Activated CD4-positive, alpha-beta T cell treated with anti-CD3 and anti-CD28 coated beads, Interleukin-2, amount 10 ng/mL, durations not matched to agents 7 days and 5 days (primary cell): ENCODE measurements at places on chromosomes 7 and 10.

DNA sequence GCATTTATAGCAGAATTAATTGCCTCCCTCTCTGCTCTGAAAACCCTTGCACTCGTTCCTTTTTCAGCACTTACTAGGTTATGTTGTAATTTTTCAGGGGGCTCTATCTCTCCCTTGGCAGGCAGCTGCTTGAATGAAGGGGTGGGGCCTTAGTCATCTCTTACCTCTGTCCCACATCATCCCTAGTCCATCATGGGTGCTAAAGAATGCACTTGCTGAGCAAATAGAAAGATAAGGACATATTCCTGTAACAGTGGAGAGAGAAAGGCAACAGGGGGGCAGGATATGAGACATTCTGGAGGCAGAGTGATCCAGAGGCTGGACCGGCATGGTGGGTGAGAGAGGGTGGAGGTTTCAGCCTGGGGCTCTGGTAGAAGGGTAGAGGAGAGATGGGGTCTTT is 60.0 kb downstream of the MINDY4 start:
- no peaks in the 10 kb centered on the region for H3K4me1 ChIP-seq
- DNase-seq = no peak
- no peaks in the 10 kb centered on the region for H3K27me3 ChIP-seq

DNA sequence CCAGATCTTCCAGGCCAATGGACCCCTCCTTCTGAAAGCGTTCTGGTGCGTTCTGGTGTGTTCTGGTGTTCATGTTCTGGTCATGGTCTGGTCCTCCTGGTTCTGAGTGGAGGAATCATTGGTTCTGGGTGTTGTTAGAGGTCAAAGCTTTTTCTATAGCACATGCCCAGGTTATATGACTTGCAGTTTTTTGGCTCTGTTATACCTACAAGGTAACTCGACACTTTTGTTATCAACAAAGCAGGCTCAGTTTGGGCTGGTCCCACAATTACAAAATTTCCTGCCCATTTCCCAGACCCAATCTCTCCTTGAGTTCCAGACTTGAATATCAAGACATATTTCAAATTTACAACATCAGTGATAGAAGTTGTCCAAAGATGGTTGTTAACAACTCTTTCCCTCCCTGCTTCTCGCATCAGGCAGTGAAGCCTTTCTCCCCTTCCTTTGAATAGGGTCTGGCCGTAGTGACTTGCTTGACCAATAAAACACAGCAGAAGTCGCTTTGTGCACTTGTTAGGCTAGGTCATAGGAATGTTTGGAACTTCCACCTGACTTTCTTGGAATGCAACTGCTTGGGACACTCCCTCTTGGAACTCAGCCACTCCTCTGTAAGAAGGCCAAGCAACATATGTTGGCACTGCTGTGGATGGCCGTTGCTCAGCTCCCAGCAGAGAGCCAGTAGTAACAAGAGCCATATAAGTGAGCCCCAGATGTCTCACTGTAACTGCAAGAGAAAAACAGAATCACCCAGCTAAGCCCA is 83.1 kb upstream of the STEAP1B start:
- DNase-seq = no peak
- H3K27ac ChIP-seq = no peak overlapping the region
- H3K4me3 ChIP-seq = no peak overlapping the region

DNA sequence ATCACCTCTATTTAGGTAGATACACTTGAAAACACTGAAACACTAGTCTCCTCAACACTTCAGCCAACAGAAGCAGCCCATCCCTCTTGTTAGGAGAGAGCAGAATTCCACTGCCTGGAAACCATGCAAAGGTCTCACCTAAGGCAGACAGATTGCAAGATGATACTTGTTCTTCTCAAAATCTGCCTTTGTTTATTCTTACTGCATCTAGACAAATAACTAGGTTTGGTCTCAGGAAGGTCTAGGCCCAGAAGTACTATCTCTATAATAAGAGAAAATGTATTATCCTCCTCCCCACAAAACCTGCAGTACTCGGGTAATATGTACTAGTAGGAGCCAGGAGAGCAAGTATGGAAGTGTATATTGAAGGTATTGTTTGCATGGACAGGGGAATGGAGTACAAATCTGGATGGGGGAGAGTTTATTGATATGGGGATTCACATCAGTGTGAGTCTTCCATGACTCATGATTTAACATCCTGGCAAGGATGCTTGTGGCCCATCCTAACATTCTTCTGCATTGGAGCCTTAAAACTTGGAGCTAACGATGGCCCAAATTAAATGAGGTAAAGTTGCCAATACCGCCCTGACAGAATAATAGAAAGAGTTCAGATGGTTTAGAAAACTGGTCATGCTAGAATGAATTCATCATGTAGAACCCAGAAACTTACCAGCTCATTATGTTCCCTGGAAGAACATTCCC is 109.2 kb downstream of the EPC1 start:
- no peak overlapping the region for H3K4me3 ChIP-seq
- H3K4me1 ChIP-seq = no peaks in the 10 kb centered on the region
- no peak overlapping the region for H3K27ac ChIP-seq

DNA sequence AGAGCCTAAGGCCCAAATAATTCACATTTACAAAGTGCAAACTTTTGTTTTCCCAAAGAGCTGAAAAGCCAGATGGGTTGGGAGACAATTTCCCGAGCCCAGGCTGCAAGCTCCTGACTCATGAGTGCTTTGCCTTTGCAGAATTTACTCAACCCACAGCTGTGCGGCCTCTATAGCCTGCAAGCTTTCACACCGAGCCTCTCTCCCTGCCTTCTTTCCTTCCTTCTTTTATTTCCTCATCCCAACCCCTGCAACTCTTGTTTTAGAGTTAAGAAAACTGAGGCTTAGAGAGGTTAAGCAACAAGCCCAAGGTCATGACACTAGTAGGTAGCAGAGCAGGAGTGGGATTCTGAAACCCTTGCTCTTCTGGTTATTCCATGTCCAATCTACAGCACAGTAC is 203.0 kb upstream of the GPR26 start:
- no peaks in the 10 kb centered on the region for H3K4me1 ChIP-seq
- H3K36me3 ChIP-seq = no peaks in the 10 kb centered on the region
- H3K27ac ChIP-seq = no peak overlapping the region
- DNase-seq = no peak
- H3K27me3 ChIP-seq = no peaks in the 10 kb centered on the region

DNA sequence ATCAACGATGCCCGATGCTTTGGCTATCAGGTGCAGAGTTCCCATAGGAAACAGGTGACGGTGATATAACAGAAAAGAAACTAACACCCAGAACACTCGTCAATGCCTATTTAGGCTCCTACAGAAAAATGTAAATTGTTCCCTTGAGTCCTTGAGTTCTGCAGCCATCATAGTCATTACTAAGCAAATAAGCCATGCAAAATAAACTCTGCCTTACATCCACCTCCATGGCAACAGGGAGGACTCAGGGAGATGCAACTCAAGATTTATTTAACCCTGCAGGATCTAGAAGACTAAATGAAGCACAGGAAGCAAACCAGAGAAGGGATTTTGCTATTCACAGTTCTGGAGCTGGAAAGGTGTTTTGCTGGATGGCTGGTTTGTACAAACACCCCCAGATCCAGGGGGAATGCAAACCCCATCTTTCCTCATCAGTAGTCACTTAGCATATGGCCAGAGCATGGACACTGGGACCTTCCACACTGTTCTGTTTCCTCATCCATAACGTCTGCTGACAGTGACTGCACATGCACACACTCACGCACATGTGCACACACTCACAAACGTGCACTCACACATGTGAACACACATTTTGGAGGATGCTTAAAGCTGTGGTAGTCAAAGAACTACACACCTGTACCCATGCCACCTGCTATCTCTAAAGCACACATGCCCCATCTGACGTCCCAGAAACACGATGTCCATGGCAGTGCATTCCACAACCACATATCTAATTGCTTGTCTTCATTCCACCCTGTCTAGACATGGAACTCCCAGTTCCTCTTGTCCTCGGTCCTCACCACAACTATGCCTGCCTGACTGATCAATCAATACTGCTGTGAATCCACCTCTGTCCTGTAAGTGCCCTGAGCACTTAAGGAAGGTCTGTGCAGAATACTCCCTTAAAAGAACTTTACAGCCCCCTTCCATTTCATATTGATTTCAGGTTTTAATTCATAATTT is 178.2 kb downstream of the COBL start:
- H3K36me3 ChIP-seq = no peaks in the 10 kb centered on the region
- peaks cover 28% of the 10 kb centered on the region for H3K4me1 ChIP-seq
- DNase-seq = no peak
- no peaks in the 10 kb centered on the region for H3K27me3 ChIP-seq
- no peak overlapping the region for H3K4me3 ChIP-seq

DNA sequence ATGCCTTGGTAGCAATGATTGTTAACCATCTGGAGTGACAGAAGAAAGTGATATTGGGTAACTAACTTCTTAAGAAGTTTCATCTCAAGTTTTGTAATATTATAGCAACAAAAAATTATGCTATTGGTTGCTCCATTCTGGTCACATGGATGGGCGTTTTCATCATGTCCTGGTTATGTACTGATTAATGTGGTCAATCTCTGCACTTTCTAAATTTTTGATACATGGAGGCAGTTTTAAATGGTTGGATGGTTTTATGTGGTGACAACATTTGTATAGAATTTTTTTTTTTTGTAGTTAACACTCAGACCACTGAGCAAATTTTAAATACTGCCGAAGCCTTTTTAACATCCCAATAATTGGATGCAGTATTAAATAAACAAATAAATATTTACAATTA is 55.2 kb upstream of the CCAR1 start:
- no peaks in the 10 kb centered on the region for H3K4me1 ChIP-seq
- no peak overlapping the region for H3K4me3 ChIP-seq
- peaks cover 6% of the 10 kb centered on the region for H3K36me3 ChIP-seq
- H3K27me3 ChIP-seq = no peaks in the 10 kb centered on the region
- DNase-seq = no peak
- no peak overlapping the region for H3K27ac ChIP-seq

DNA sequence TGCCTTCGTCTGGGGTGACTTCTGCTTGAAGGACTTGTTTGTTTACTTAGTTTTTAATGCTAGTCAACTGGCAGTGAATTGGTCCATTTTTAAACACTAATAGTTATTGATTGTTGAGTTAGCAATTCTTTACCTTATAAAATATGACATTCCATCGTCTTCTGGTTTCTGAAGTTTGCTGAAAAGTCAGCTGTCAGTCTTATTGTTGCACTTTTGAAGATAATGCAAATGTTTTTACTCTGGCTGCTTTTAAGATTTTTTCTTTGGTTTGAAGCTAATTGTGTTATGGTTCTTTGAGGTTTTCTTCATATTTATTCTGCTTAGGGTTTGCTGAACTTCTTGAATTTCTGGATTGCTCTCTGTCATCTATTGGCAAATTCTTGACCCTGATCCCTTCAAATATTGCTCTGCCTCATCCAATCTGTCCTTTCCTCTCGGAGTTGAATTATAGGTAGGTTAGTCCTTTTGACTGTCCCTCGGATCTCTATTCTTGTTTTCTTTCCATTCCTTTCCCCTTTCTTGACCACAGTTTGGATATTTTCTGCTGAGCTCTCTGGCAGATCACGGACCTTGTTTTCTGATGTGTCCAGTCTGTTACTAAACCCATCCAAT is 24.2 kb downstream of the MGMT start:
- peaks cover 18% of the 10 kb centered on the region for H3K36me3 ChIP-seq
- no peak overlapping the region for H3K4me3 ChIP-seq
- no peak for DNase-seq
- H3K27me3 ChIP-seq = no peaks in the 10 kb centered on the region
- H3K4me1 ChIP-seq = peaks cover 3% of the 10 kb centered on the region

DNA sequence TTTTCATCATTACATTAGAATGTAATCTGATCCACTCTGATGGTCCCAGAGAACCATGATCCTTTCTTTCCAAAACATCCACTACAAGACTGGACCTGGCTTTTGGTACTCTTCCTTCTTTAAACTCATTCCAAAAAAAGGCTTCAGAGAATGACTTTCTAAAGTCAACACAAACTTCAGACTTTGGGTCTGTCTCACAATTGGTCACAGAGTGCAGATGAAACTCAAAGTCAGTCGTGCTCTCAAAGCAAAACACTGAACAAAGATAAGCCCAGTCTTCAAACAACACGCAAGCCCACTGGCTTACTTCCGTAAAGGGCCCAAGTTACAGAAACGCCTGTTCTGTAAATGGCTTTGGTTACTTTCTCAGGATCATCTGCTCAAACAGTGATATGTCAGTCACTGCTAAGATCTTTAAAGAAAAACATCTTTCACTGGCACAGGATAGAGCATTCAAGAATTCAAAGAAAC is 250.9 kb upstream of the MKLN1 start:
- H3K4me1 ChIP-seq = peaks cover 23% of the 10 kb centered on the region
- no peak for DNase-seq
- no peak overlapping the region for H3K27ac ChIP-seq
- H3K36me3 ChIP-seq = peaks cover 24% of the 10 kb centered on the region
- no peaks in the 10 kb centered on the region for H3K27me3 ChIP-seq

DNA sequence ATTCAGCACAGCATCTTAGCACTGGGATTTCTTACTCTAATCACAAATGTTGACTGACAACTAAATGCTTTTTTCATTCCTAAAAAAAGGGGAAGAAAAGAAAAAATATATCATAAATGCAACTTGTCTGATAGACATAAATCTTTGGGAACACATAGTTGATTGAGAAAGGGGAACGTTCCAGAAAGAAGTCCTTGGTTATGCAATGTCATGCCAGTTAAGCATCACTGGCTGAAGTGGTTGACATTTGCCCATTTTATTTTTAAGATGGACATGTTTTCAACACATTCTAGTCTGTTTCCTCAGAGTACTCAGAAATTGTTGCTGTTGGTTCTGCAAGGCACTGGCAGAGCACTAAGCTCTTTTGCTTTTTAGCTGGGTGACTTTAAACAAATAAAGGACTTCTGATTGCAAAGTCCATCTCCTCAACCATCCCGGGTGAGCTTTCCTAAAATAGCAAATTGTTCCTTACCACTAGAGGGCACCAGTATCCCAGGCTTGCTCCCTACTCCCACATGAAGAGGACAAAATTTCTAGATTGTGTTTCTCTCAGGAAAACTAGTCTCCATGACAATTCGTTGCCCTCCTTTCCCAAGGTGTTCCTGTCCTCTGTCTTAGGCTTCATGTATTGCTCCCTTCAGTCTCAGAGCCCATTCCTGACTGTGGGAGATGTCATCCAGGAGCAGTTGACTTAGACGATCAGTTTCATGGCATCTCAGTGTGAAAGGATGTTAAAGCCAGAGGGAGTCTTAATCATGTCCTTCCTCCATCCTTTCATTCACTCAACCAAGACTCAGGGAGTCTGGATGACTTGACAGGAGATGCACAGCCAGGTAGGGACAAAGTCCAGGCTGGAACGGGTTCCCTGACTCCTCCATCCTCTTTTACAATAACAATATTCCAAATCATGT is 23.9 kb downstream of the OPALIN start:
- H3K27me3 ChIP-seq = peaks cover 16% of the 10 kb centered on the region
- no peak overlapping the region for H3K4me3 ChIP-seq
- H3K27ac ChIP-seq = no peak overlapping the region
- DNase-seq = peak; percentile 13
- peaks cover 5% of the 10 kb centered on the region for H3K4me1 ChIP-seq
- no peaks in the 10 kb centered on the region for H3K36me3 ChIP-seq

GRCh38 chr7:131896165-131896863 is 339.9 kb upstream of the PODXL start:
- H3K4me1 ChIP-seq = peaks cover 5% of the 10 kb centered on the region
- H3K36me3 ChIP-seq = no peaks in the 10 kb centered on the region
- no peak for DNase-seq
- H3K27me3 ChIP-seq = peaks cover under 1% of the 10 kb centered on the region
- H3K4me3 ChIP-seq = no peak overlapping the region

- DNase-seq = no peak
- no peaks in the 10 kb centered on the region for H3K27me3 ChIP-seq
- no peaks in the 10 kb centered on the region for H3K36me3 ChIP-seq
Measured at GRCh38 chr7:69166979-69167516, 431.2 kb upstream of the AUTS2 start.
